Stimulated activated CD8-positive, alpha-beta memory T cell treated with anti-CD3 and anti-CD28 coated beads, Interleukin-7, amount 100 ng/mL, for 1 hour (primary cell): ENCODE measurements at places on chromosomes 2 and 18.

DNA sequence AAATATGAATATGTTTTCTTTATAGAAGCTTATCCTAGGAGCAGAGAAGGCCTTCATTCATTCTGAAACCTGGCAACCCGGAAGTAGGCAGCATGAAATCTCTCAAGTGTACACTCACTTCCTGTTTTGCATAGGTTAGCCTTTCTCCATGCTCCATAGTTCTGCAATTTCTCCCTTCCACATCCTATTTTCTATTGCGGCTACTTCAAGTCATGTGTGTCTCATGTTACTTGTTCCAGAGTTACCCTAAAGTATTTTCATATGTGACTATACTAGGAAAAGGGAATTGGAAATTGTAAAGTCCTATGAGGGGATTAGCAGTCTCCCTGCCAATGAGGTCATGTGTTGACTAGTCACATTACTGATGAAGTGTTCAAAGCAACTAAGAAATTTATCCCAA lies 320.6 kb downstream of the NCKAP5 start:
- DNase-seq, result no peak

DNA sequence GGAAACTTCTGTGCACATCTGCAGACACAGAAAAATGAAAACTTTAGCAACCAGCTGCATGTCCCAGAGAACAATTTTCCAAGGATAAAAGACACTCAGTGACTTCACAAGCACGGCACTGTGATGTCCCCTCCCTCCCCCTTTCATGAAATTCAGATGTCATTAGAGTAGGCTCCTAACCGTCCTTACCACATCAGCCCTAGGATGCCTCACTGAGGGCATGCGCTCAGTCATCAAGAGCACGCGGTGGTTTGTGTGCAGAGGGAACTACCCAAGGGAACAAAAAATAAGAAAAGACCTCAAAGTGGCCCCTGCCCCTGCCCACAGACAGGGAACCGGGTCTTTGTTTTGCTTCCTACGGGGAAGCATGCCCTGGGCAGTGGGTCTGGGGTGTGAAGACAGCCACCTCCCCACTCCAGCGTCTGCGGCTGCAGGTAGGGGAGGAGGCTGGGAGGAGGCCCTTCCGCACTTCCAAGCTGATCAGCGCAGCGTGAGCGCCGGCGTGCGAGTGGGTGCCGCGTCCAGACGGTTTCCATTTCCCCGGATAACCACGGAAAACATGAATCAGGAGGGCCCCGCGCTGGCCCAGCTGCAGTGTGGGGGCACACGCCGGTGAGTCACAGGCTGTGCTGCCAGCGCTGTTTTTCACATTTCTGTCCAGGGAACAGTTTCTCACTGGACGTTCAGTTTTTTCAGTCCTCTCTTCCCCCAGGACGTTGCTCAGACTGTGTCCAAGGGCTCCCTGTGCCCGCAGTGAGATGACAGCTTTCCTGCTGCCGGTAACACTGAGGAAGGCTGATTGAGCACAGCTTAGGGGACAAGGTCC lies 70.6 kb downstream of the COPS8 start:
- no peak for DNase-seq

DNA sequence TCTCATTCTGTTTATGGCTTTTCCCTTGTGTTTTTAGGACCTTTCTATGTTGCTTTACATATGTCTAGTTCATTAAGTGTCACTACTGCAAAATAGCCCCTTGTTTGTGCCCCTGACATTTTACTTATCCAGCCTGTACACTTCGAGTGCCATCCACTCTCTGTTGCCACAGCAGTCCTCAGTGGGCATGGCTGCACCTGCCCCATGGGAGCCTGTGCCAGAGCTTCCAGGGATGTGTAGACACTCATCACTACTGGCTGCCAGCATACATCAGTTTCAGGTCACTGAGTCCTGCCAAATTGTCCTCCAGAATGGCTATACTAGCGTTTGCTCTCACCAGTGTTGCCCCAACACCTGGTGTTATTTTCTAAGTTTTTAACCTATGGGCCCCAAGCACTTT lies 80.4 kb downstream of the ARMC9 start:
- DNase-seq, result no peak

DNA sequence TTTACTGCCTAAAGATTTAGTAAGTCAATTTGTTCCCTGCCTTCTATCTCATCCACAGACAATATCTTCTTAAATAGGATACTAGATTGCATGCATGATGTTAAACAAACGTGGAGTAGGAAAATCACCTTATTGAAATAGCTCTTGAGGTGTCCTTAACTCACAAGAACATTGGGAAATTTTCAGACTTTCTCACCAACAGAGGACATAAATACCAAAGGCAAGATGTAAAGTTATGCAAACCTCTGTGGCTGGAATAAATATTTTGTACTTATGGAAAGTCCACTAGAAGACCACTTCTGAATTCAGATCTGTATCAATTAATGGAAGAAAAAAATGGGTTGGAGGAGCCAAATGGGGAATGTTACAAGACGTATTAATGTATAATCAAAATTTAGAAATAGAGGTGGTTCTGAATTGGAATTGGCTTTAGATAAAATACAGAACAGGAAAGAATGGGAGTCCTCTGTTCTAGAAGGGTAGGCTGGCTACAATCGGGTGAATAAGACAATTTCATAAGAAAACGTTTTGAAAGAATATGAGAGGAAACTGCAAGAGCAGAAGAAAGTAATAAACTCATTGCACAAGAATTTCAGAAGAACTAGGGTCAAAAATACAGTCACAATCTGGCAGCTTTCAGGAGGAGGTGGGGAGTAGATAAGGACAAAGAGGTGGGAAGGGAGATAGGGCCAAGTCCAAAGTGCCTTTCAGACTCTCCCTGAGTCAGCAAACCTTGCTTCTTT lies 69.3 kb upstream of the FN1 start:
- no peak for DNase-seq
